ENCODE measurements at places on chromosomes 2 and 18.
A peak's percentile ranks its signal among the peaks of the same experiment; 100 is the strongest.

GRCh38 chr2:229371086-229371485 lies 100.0 kb upstream of the PID1 start:
- DNase-seq, result no peak

- DNase-seq, result no peak
These were observed 1030.1 kb upstream of the POU3F3 start for GRCh38 chr2:103823847-103824246.

GRCh38 chr18:24485681-24486080 lies 25.2 kb downstream of the HRH4 start:
- no peak for DNase-seq

DNA sequence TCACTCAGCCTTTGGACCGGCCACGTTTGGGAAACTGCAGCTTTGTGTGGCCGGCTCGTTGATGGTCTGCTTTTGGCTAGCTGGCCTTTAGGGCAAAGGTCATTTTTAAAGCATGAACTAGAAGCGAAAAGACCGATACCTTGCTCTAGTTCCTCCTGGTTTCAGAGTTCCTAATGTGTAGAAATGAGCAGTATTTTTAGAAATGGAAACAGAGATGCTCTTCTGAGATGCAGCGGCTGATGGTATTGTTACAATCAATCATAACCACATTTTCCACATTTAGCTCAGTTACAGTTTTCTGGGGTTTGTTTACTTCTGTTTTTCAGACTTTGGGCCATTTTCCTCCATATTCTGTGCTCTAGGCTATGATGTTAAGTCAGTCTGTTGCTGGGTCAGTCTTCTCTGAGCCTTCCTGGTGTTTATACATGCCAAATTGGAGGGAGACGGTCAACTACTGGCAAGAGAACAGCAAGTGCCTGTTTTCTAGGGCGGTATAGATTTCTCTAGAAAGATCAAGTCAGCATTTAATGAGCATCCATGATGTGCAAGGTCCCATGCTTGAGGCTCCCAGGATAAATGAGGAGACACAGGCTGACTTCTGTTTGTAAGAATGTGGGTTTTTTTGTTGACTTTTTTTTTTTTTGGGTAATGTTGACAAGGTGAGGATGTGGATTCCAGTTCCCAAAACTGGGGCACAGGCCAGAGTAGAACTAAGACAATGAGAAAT lies 28.0 kb downstream of the RNF144A start:
- no peak for DNase-seq

GRCh38 chr2:20650393-20650876 lies 463 bp downstream of the HS1BP3 start:
- DNase-seq, result peak; percentile 75

GRCh38 chr2:5691985-5692529 lies at the start of gene SOX11:
SOX11 (plus strand) TSS chr2:5692384; CDS start chr2:5692722, 338 bp downstream.
- no peak for DNase-seq

- DNase-seq, result no peak
These were observed 89.0 kb upstream of the SLC14A2 start for GRCh38 chr18:45526114-45526841.

DNA sequence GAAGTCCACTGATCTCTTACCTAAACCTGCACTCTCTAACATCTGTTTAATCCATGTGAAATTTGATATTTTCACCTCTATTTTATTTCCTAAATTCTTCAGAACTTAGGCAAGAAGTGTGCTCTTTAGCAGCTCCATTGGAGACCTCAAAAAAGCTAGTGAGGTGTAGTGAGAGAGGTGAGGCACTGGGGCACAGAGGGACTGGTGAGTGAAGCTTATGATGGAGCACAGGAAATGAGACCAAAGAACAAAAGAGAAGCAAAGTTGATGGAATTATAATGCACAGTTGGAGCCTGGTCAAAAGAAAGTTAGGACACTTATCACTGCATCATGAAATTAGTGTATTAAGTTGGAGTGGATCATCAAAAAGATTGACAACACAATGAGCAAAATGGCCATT lies 1050.7 kb upstream of the NRXN1 start:
- DNase-seq, result no peak

DNA sequence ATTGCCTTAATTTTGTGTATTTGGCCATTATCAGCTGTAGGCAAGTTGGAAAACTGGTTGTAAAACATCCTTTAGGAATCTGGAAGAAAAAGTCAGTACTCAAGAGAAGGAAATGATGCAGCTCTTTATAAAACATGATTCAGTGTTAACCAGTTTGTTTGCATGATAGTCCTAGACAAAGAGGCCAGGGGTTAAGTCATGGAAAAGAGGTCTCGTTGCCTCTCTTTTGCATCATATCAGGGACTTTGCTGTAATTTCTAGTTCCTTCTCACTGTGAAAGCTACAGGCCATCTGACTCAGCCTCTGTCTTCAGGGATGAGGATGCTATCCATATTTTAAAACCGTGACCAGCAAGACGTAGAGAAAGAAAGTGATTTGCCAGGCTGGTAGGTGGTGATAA lies 38.0 kb downstream of the NPAS2 start:
- no peak for DNase-seq

All from bone marrow (tissue), 2 donors.